ENCODE measurements at places on chromosomes 4 and X. TPM values are rescaled to one million over a fixed set of nuclear protein-coding genes. Genes with fewer than 3 reads are reported as not detected.

DNA sequence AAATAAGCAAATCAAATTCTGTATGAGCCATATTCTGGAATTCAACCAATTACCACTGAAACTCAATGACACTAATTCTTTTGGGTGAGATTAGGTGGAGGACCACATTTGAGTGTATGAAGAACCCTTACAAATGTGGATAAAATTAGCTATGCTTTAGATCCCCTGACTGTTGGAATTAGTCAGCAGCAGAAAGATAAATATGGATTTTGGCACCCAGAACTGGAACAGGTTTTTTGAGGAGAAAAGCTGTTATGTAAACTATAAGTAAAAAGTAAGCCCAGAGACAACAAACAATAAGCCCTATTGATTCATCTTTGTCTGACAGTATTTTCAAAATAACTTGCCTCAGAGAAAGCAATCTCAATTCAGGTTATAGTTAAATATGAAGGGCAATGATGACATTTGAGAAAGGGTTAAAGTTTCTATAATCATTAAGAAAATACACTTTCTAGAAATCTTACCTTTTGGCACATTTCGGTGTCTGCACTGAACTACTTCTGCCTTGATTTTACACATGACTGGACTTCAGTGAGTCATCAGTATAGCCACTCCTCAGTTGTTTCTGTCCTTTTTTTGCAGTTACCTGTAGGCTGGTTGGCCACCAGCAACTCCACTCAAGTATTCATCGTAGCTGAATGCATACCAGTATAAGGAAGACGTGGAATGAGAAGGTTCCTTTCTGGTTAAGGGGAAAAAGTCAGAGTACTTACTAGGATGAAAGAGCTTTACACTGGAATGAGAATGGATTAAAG is 80.0 kb downstream of the KCTD8 start:
- no peaks in the 10 kb centered on the region for H3K36me3 ChIP-seq
- H3K27ac ChIP-seq, result no peak overlapping the region
- no peaks in the 10 kb centered on the region for H3K27me3 ChIP-seq

GRCh38 chr4:89331686-89332544 is 24.3 kb upstream of the GPRIN3 start:
- H3K27me3 ChIP-seq, result no peaks in the 10 kb centered on the region
- no peak overlapping the region for H3K27ac ChIP-seq
- H3K36me3 ChIP-seq, result no peaks in the 10 kb centered on the region
- no peak for DNase-seq

DNA sequence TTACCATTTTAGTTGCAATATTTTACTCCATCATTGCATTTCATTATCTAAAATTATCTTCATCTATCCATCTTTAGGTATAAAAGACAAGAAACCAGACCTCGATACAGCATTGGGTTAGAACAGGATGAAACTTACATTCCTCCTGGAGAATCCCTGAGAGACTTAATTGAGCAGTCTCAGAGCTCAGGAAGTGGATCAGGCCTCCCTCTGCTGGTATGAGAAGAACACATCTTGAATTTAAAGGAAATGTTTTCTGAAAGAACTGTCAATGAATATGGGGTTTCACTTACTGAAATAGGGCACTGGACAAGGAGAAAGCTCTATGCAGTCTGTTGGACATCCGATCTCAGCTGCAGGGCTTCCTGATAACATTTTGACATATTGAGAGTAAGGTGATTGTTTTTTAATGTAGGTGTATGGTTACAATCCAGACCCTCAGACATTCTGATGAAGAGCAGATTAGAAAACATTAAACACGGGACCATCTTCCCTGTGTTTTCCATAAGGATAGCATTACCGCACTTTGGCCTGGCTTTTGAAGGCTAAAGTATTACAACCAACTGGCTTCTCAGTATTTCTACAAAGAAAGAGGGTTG is 367.2 kb downstream of the BMPR1B start:
- DNase-seq, result peak; percentile 68
- no peak overlapping the region for H3K27ac ChIP-seq
- H3K27me3 ChIP-seq, result no peaks in the 10 kb centered on the region
- no peak overlapping the region for H3K4me3 ChIP-seq
- no peaks in the 10 kb centered on the region for H3K36me3 ChIP-seq

FGF5 gene
- polyA plus RNA-seq, result not detected

GRCh38 chr4:40564004-40564403 is 65.7 kb downstream of the RBM47 start:
- H3K27me3 ChIP-seq, result no peaks in the 10 kb centered on the region
- H3K36me3 ChIP-seq, result no peaks in the 10 kb centered on the region
- no peaks in the 10 kb centered on the region for H3K4me1 ChIP-seq
- no peak overlapping the region for H3K27ac ChIP-seq

DNA sequence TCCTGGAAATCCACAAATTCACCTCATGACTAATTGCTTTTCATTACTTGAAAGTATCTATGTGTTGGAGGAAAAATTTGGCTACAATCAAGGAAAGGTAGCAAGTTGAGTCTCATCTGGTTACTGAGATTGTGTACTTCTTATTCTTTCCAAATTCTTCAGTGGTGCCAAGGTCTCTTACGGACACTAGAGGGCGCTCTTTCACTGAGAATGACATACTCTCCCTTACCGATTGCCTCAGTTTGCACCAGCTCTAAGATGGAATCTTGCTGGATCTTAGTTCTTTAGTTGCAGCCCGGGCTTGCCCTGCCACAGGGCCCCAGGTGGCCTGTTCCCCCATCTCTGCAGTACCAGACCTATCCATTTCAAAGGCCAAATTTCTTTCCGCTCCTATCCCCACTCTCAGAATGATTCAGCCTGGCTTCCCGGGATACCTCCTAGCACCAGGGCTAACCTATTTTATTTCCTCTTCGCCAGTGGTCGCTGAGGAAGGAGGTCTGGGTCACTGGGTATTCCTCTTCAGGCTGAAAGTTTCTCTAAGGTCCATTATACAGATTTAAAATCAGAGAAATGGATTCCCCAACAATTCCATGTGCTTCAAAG is 24.6 kb upstream of the GPR50 start:
- H3K27ac ChIP-seq, result no peak overlapping the region
- H3K36me3 ChIP-seq, result no peaks in the 10 kb centered on the region
- DNase-seq, result peak; percentile 53
- peaks cover 4% of the 10 kb centered on the region for H3K27me3 ChIP-seq
- H3K4me1 ChIP-seq, result no peaks in the 10 kb centered on the region

NAA11 gene
- not detected for polyA plus RNA-seq

- no peak for DNase-seq
- H3K4me3 ChIP-seq, result no peak overlapping the region
- no peaks in the 10 kb centered on the region for H3K27me3 ChIP-seq
- no peak overlapping the region for H3K27ac ChIP-seq
- H3K4me1 ChIP-seq, result no peaks in the 10 kb centered on the region
- no peaks in the 10 kb centered on the region for H3K36me3 ChIP-seq
Observed at GRCh38 chr4:104507112-104507511, 12.4 kb upstream of the CXXC4 start.

DNA sequence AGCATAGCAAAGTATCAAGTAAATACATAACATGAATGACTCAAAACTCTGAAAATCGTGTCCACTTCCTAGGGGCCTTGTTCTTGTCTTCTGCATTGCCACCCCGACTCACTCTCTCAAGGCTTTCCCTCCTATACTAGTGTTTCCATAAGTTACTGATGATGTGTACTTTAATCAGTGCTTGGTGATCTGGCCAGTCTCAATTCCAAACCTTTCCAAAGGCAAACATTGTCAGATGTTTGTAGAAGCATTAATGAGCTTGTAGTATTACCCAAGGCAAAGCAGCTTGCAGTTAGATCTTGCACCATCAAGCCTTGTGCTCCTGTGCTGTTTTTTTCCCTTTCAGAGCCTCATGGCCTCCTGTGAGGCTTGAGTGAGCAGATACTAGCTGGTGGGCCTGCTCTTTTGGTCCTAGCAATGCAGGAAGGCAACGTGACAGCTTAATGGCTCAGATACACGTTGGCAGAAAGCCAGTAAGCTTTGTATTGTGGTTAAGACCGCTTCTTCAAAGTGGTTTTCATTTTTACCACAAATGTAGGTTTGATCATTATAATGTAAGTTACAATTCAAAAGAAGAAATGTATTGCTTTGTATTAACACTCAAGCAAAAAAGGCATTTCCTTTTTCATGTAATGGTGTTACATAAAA is 51.8 kb downstream of the RBPJ start:
- no peak overlapping the region for H3K27ac ChIP-seq
- DNase-seq, result peak; percentile 87
- H3K4me3 ChIP-seq, result no peak overlapping the region
- H3K36me3 ChIP-seq, result no peaks in the 10 kb centered on the region
- H3K27me3 ChIP-seq, result no peaks in the 10 kb centered on the region

DCHS2 gene
- polyA plus RNA-seq, result 0.02 TPM

TRIM61 gene
- polyA plus RNA-seq, result 1.3 TPM

GLRA2 gene
- polyA plus RNA-seq, result not detected

ATP2B3 gene
- polyA plus RNA-seq, result not detected

- H3K27ac ChIP-seq, result no peak overlapping the region
- DNase-seq, result peak; percentile 70
- H3K27me3 ChIP-seq, result no peaks in the 10 kb centered on the region
- no peaks in the 10 kb centered on the region for H3K4me1 ChIP-seq
- H3K4me3 ChIP-seq, result no peak overlapping the region
Observed at GRCh38 chr4:78612398-78613178, 61.0 kb downstream of the ANXA3 start.

DNA sequence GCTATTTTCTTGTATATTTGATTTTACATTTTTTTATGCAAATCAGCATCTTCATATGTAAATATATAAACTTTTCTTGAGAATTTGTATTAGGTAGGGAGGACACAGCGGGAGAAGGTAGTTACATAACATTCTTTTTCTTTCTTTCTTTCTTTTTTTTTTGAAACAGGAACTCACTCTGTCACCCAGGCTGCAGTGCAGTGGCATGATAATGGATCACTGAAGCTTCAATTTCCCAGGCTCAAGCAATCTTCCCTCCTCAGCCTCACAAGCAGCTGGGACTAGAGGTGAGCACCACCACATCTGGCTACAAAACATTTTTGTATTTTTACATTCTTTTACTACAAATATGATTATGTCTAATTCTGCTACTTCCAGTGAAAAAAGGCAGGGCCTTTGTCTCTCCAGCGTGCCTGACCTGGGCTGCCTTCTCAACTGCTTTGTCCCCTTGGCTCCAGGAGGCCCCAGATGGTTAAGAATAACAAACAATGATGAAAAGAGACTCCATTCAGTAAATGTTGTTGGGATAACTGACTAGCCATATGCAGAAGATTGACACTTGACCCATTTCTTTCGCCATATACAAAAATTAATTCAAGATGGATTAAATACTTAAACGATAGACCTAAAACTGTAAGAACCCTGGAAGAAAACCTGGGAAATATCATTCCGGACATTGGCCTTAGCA is 46.5 kb upstream of the FAT4 start:
- DNase-seq, result no peak
- no peaks in the 10 kb centered on the region for H3K36me3 ChIP-seq
- H3K27ac ChIP-seq, result no peak overlapping the region
- H3K4me3 ChIP-seq, result no peak overlapping the region
- H3K27me3 ChIP-seq, result no peaks in the 10 kb centered on the region

DNA sequence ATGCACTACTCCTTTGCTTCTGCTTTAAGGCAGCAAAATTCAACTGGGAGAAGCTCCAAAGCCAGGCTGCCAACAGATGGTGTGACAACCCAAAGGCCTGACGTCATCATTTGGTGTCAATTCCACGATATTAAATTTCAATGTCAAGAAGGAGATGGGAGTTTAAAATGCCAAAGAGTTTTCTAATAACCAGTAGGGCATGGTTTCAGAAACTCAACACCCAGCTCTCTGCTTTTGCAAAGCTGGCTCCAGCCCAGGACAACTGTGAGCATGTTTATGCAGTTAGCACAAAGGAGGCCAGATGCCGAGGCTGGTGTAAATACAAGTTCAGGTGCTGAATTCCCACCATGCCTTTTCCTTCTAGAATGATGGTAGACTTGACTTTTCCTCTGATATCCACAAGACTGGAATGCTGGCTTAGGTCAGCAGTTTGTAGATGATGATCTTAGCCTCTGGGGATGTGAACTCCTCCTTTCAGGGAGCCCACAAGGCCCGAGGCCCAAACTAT is 67.3 kb downstream of the AFAP1 start:
- peak; percentile 79 for DNase-seq
- H3K4me3 ChIP-seq, result no peak overlapping the region
- H3K4me1 ChIP-seq, result peaks cover 4% of the 10 kb centered on the region
- H3K36me3 ChIP-seq, result peaks cover 7% of the 10 kb centered on the region

- peak overlapping the region; percentile 72 for H3K27ac ChIP-seq
- H3K4me3 ChIP-seq, result peak overlapping the region; percentile 56
- H3K36me3 ChIP-seq, result no peaks in the 10 kb centered on the region
- H3K4me1 ChIP-seq, result no peaks in the 10 kb centered on the region
- DNase-seq, result no peak
- H3K27me3 ChIP-seq, result no peaks in the 10 kb centered on the region
Observed at GRCh38 chrX:48003367-48003757, 427 bp downstream of the ZNF182 start.

CWH43 gene
- polyA plus RNA-seq, result 0.79 TPM

- H3K27me3 ChIP-seq, result no peaks in the 10 kb centered on the region
- H3K4me3 ChIP-seq, result no peak overlapping the region
- DNase-seq, result no peak
- no peak overlapping the region for H3K27ac ChIP-seq
- no peaks in the 10 kb centered on the region for H3K4me1 ChIP-seq
- no peaks in the 10 kb centered on the region for H3K36me3 ChIP-seq
Observed at GRCh38 chr4:74005528-74005927, 7.1 kb upstream of the CXCL5 start.

NCAPG gene
- polyA plus RNA-seq, result 1.6 TPM

DNA sequence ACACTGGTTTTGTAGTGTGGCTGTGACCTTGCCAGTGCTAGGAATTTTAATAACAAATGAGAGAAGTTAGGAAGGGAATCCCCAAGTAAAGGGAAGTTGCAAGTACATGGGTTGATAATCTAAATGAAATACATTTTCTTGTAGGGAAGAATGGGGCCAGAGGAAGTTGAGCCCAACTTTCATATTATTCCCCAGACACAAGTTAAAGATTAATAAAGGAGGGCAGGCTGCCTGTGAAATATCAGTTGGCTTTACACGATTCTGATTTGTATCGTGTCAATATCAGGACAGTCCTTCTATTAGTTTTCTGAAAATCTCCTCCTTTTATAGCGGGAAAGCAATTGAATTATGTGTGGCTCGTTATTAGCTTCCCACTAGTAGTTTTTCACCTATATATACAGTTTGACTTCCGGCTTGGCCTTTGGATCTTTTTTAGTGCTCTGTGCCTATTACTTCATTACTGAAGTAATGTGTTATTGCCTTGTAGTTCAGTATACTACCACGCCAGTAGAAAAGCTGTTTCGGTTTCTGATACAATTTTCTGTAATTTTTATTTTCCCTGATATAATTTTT is 1.7 kb downstream of the PDLIM5 start:
- no peak overlapping the region for H3K4me3 ChIP-seq
- no peaks in the 10 kb centered on the region for H3K27me3 ChIP-seq
- H3K36me3 ChIP-seq, result no peaks in the 10 kb centered on the region
- DNase-seq, result no peak

GRCh38 chr4:124329134-124329533 is 383.4 kb downstream of the ANKRD50 start:
- peaks cover under 1% of the 10 kb centered on the region for H3K4me1 ChIP-seq
- H3K27ac ChIP-seq, result no peak overlapping the region
- H3K27me3 ChIP-seq, result no peaks in the 10 kb centered on the region
- no peak overlapping the region for H3K4me3 ChIP-seq

ZNF630 gene
- 1.4 TPM for polyA plus RNA-seq

GAGE12E gene
- not detected for polyA plus RNA-seq

COX7B2 gene
- polyA plus RNA-seq, result not detected

RNF212 gene
- polyA plus RNA-seq, result 3.5 TPM

- no peaks in the 10 kb centered on the region for H3K4me1 ChIP-seq
- H3K27ac ChIP-seq, result no peak overlapping the region
- no peak for DNase-seq
- no peak overlapping the region for H3K4me3 ChIP-seq
Observed at GRCh38 chr4:38242822-38243387, 282.7 kb downstream of the PTTG2 start.

All from lung (tissue), 17 donors.